Heart left ventricle (tissue), 16 donors: ENCODE measurements at places on chromosomes 1 and 21. TPM values are rescaled to one million over a fixed set of nuclear protein-coding genes. Genes with fewer than 3 reads are reported as not detected.
A peak's percentile ranks its signal among the peaks of the same experiment; 100 is the strongest.

DNA sequence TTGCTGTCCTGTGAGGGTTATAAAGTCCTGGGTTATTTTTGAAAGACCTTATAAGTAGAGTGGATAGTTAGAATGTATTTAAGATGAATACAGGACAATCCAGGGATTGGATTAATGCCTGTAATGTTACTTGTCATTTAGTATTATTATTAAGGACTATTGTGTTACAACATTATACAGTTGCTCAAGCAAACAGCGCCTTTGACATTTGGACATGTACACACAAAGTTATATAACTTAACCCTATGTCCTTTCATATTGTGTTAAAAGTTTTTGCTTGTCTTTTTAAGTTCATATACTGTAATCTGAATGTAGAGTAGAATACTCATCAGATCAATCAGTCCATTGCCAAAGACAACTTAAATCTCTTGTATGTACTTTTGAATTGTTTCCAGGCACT is 2.0 kb downstream of the PRKAA2 start:
- H3K4me3 ChIP-seq = peak overlapping the region; percentile 65
- DNase-seq = no peak
- peak overlapping the region; percentile 87 for H3K27ac ChIP-seq
- H3K4me1 ChIP-seq = no peaks in the 10 kb centered on the region
- H3K27me3 ChIP-seq = no peaks in the 10 kb centered on the region
- H3K36me3 ChIP-seq = no peaks in the 10 kb centered on the region

DNA sequence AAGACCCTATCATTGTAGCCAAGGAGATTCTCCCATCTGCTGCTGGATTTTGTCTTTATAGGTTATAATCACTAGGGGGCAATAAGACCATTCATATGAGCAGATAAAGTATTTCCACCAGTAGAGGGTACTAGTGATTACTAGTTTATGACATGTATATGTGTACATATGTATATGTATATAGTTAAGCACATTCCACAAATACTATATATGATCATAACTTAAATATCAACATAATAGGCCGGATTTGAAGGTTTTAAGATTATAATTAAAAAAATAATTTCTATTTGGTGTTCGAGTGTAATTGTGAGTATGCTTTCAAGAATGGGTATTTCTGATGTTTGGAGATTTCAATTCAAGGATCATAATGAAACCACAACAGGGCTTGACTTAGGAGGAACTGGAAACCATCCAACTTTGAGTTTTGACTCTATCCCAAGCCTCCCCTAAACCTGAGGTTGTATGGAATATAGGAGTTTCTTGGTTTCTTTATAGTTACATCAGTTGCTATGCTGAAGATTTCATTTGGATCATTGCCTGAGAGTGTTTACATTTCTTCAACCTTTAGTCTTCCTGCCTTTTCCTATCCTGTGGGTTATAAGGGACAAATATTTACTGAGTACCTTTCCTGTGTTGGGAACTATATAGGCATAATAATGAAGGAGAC is 16.9 kb downstream of the TCEANC2 start:
- H3K4me1 ChIP-seq = no peaks in the 10 kb centered on the region
- H3K27me3 ChIP-seq = no peaks in the 10 kb centered on the region
- DNase-seq = no peak
- no peaks in the 10 kb centered on the region for H3K36me3 ChIP-seq
- H3K4me3 ChIP-seq = no peak overlapping the region

DNA sequence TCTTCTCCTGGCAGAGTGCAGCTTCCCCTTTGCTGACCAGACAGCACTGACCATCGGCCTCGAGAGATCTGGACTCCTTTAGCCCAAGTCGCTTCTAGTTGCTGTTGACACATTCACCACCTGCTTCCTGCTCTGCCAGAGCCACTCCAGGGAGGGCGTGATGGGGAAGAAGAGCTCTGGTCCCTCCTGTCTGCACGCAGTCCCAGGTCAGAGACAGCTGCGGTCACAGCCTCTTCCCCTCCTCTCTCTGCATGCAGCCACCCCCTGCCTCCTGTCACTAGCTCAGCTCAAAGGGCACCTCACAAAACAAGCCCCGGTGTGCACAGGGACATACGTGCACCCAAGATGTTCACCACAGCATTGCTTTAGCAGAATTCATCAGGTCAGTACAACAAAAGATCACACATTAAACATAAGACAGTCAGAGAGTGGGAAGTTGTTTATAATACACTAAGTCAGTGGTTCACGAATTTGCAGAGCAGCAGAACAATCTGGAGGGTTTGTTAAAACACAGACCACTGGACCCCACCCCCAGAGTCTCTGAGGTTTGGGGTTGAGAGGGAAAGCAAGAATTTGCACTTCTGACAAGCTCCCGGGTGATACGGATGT is 132.9 kb downstream of the SYF2 start:
- H3K36me3 ChIP-seq = no peaks in the 10 kb centered on the region
- no peak overlapping the region for H3K27ac ChIP-seq
- H3K4me3 ChIP-seq = no peak overlapping the region
- H3K27me3 ChIP-seq = no peaks in the 10 kb centered on the region

DNA sequence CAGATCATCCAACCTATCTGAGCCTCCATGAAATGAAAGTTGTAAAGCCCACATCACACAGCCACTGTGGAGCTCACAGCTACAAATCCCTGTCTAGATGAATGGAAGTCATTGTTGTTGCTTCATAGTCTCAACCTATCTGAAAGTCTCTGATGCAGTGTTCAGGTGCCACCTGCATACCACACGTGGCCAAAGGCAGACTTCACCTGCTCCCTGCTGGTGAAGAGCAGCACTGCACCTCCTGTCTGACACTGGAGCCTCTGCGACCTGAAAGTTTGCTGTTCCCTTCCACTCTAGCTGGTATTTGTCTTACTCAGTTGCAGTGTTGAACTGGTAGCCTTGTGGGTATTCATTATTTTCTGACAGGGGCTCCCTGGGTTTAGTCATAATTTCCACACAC is 18.4 kb downstream of the LORICRIN start:
- no peaks in the 10 kb centered on the region for H3K27me3 ChIP-seq
- no peaks in the 10 kb centered on the region for H3K4me1 ChIP-seq
- no peak overlapping the region for H3K4me3 ChIP-seq
- no peak for DNase-seq
- H3K36me3 ChIP-seq = no peaks in the 10 kb centered on the region
- H3K27ac ChIP-seq = no peak overlapping the region

DNA sequence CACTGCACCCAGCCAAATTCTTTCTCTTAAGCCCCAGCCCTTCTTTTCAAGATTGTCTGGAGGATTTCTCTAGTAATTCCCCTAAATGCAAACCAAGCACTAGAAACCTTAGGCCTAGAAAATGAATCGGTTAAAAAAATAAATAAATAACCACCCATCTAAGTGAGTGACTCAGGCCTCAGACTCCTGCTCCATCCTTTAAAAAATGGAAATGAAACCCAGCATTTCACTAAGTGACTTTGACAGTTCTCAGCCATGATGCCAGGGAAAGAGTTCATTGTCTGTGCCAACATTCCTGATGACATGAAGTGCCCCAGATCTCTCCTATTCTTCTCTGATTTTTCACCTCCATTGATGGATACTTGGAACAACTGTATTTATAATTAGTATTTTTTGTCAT is 415.2 kb upstream of the DAB1 start:
- H3K27me3 ChIP-seq = no peaks in the 10 kb centered on the region
- H3K36me3 ChIP-seq = no peaks in the 10 kb centered on the region
- H3K4me1 ChIP-seq = no peaks in the 10 kb centered on the region
- no peak for DNase-seq
- H3K27ac ChIP-seq = no peak overlapping the region

GRCh38 chr1:211148366-211148765 is 14.4 kb upstream of the KCNH1 start:
- no peaks in the 10 kb centered on the region for H3K36me3 ChIP-seq
- H3K4me1 ChIP-seq = no peaks in the 10 kb centered on the region
- H3K4me3 ChIP-seq = no peak overlapping the region
- no peak for DNase-seq
- H3K27ac ChIP-seq = no peak overlapping the region

DNA sequence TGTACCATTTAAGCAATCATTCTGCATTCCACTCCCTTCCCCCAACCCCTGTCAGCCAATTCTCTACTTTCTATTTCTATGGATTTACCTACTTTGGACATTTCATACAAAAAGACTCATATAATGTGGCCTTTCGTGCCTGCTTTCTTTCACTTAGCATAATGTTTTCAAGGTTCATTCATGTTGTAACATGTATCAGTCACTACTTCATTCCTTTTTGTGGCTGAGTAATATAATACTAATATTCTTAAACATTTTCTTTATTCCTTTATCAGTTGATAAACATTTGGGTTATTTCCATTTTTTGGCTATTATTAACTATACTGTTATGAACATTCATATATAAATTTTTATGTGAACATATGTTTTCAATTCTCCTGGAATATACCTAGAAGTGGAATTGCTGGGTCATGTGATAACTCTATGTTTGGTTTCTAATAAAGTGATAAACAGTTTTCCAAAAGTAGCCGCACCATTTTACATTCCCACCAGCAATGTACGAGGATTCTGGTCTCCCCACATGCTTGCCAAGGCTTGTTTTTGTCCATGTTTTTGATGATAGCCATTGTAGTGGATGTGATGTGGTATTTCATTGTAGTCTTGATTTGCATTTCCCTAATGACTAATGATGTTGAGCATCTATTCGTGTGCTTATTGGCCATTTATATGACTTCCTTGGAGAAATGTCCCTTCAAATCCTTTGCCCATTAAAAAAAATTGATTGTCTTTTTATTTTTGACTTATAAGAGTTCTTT is 61.9 kb upstream of the GNG12 start:
- no peaks in the 10 kb centered on the region for H3K27me3 ChIP-seq
- H3K4me3 ChIP-seq = no peak overlapping the region
- no peaks in the 10 kb centered on the region for H3K4me1 ChIP-seq

GRCh38 chr1:198337886-198338285 is 181.1 kb downstream of the NEK7 start:
- no peaks in the 10 kb centered on the region for H3K36me3 ChIP-seq
- DNase-seq = no peak
- H3K4me1 ChIP-seq = no peaks in the 10 kb centered on the region
- H3K27ac ChIP-seq = no peak overlapping the region
- H3K4me3 ChIP-seq = no peak overlapping the region

DNA sequence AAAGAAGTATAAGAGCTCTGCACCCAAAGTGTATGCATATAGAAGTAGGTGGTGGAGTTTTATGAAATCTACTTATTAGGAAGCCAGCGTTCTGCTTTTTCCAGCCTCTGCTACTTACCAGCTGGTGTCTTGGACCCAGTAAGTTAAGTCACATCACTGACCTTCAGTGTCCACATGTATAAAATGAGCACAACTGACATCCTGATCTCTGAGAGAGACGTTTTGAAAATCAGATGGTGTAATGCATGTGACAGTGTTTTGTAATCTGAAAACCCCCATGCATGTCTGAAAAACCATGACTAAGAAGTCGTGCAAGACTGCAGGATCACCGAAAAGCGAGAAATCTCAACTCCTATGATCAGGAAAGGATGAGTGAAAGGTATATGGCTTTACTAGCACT is 2.0 kb downstream of the CR1 start:
- no peaks in the 10 kb centered on the region for H3K36me3 ChIP-seq
- DNase-seq = no peak
- H3K27me3 ChIP-seq = peaks cover 96% of the 10 kb centered on the region
- no peak overlapping the region for H3K27ac ChIP-seq
- H3K4me1 ChIP-seq = peaks cover 7% of the 10 kb centered on the region

DNA sequence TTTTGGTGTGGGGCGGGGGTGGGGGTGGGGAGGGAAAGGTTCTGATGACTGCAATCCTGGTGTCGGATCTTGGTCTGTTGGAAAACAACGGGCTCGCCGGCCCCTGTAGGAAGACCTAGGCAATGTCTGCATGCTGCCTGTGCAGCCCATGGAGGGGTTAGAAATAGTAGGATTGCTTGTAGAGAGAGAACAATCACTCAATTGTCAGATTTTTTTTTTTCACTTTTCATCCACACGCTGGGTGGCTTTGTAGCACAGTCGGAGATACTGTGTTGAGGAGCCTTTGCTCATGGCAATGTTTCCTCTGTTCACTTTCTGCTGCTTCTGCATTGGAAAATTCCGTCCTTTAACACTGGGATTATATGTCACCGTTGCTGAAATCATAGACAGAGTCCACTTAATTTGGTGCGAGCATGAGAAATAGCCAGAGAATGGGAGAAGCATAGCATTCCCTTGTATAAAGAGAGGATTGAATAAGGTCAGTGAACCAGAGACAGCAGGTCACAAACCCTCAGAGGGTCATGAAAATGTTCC is 107.5 kb downstream of the MRPS6 start:
- peak overlapping the region; percentile 42 for H3K4me3 ChIP-seq
- no peaks in the 10 kb centered on the region for H3K36me3 ChIP-seq
- H3K27me3 ChIP-seq = no peaks in the 10 kb centered on the region
- H3K4me1 ChIP-seq = no peaks in the 10 kb centered on the region
- H3K27ac ChIP-seq = peak overlapping the region; percentile 20

GRCh38 chr21:44766014-44766817 is 35.4 kb downstream of the UBE2G2 start:
- no peaks in the 10 kb centered on the region for H3K27me3 ChIP-seq
- no peak overlapping the region for H3K4me3 ChIP-seq
- peaks cover 27% of the 10 kb centered on the region for H3K36me3 ChIP-seq
- DNase-seq = no peak

GRCh38 chr1:215497528-215497927 is 69.6 kb upstream of the KCTD3 start:
- H3K27me3 ChIP-seq = no peaks in the 10 kb centered on the region
- DNase-seq = no peak
- H3K4me3 ChIP-seq = no peak overlapping the region
- no peaks in the 10 kb centered on the region for H3K4me1 ChIP-seq
- H3K36me3 ChIP-seq = no peaks in the 10 kb centered on the region

DNA sequence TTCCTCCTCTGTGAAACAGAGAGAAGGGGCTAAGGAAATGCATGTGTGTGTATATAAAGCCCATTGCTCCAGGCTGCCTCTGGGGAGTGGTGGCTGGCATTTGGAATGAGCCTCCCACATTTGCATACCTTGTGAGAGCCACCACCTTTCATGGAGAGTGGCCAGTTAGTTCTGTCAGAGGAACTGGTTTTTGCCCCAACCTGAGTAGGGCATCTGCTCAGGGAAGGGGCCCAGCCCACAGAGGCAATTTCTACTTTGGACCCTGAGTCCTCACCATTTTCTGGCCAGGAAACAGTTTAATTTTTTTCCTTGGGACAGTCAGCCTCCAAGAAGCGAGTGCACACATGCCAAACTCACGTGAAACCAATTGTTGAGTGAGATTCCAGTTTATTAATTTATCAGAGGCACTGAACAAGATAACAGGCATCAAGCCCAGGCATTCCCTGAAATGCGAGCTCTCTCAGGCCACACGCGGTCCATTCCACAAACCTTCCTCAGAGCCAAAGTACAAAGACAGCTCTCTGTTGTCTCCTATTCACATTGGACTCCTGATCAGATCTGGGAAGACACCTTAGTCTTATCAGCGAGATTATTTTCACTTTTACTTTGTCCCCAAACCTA is 1.0 kb upstream of the SLC6A9 start:
- no peak overlapping the region for H3K27ac ChIP-seq
- H3K27me3 ChIP-seq = no peaks in the 10 kb centered on the region
- peaks cover 26% of the 10 kb centered on the region for H3K4me1 ChIP-seq
- no peak for DNase-seq
- H3K36me3 ChIP-seq = no peaks in the 10 kb centered on the region
- H3K4me3 ChIP-seq = no peak overlapping the region

- H3K36me3 ChIP-seq = no peaks in the 10 kb centered on the region
- H3K4me3 ChIP-seq = no peak overlapping the region
- H3K27me3 ChIP-seq = peaks cover 46% of the 10 kb centered on the region
- H3K4me1 ChIP-seq = no peaks in the 10 kb centered on the region
- DNase-seq = no peak
Observed at GRCh38 chr1:228000836-228001563, 5.8 kb upstream of the WNT3A start.

The NID1 gene
- total RNA-seq = 125 TPM

The EPHA10 gene
- total RNA-seq = not detected

The FAM151A gene
- 0.19 TPM for total RNA-seq

The TRAF3IP3 gene
- total RNA-seq = 5.3 TPM

The SH2D2A gene
- total RNA-seq = 2.0 TPM

The RIPPLY3 gene
- not detected for total RNA-seq

The SLC5A9 gene
- total RNA-seq = 0.67 TPM
